ENCODE measurements at places on chromosomes 5 and 9.

DNA sequence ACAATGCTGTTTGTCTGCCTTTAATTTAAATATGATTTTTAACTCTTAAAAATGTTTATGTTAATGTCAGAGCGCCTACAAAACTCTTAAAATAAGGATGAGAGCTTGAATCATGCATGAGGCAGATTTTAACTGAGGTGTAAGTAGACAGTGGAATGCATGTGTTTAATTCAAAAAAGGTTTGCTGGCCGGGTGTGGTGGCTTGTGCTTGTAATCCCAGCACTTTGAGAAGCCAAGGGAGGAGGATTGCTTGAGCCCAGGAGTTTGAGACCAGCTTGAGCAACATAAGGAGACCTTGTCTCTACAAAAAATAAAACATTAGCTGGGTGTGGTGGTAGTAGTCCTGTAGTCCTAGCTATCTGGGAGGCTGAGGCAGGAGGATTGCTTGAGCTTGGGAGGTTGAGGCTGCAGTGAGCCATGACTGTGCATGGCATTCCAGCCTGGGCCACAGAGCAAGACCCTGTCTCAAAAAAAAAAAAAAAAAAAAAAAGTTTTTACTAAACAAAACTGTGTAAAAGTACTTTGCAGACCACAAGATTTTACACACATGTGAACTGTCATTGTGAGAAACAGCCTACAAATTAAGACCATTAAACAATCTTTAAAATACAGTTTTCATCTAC is 21.1 kb downstream of the NDST1 start:
- DNase-seq = no peak

DNA sequence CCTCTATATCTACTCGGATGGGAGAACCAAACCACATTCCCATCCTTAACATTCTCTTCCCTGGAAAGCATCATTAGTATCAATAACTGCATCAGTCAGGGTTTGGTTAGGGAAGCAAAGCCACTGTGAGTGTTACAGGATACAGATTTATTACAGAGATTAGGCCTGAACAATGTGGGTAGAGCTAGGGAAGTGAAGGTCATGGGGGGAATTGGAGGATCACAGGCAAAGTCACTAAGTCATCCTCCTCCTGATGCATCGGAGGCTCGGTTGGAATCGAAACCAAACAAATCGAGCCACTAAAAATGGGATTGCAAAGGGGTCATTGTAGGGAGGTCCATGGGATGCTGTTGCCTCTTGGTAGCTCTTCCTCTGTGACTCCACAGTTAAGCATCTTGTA is 61.8 kb upstream of the ZBTB43 start:
- no peak for DNase-seq

GRCh38 chr5:63456279-63456678 is 506.0 kb downstream of the HTR1A start:
- no peak for DNase-seq

- no peak for DNase-seq
Measured at GRCh38 chr5:10542055-10542550, 21.8 kb upstream of the ANKRD33B start.

- DNase-seq = no peak
Measured at GRCh38 chr5:170584450-170585058, 80.7 kb downstream of the KCNIP1 start.

Data from activated CD4-positive, alpha-beta T cell treated with anti-CD3 and anti-CD28 coated beads, Interleukin-2, amount 10 ng/mL, durations not matched to agents 7 days and 5 days (primary cell).